ENCODE measurements at places on chromosomes 4 and X.

DNA sequence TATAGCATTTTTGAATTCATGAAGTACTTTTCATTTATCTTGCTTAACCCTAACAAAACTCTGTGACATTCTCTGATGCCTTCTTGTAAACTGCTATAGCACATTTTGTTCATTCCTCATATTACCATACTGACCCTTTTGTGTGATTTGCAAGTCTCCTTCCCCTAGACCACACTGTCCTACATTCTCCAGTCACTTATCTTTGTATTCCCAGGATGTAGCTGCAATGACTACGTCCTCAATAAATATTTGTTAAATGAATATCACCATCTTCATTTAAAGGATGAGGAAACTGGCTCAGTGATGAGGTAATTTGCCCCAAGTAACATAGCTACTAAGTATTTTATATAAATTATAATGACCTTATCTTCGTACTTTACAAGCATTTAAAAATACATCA is 11.9 kb downstream of the HUWE1 start:
- no peak for DNase-seq

- no peak for DNase-seq
These were observed 44.4 kb upstream of the STOX2 start for GRCh38 chr4:183860731-183861130.

DNA sequence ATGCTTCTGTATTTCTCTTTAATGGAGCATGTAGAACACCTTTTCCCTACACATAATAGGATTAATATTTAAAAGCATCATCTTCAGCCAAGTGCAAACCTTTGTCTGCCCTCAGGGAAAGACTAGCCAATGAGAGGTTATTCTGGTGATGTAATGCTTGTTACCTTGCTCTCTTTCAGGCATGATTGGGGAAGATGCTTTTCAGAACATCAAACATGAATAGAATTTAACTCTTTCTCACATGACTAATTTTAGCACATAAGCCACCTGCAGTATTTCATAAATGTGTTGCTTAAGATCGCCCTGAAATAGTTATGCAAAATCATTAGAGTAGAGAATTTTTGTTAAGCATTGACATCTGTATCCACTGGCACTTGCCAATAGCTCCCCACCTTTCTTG is 10.7 kb upstream of the EPGN start:
- no peak for DNase-seq

DNA sequence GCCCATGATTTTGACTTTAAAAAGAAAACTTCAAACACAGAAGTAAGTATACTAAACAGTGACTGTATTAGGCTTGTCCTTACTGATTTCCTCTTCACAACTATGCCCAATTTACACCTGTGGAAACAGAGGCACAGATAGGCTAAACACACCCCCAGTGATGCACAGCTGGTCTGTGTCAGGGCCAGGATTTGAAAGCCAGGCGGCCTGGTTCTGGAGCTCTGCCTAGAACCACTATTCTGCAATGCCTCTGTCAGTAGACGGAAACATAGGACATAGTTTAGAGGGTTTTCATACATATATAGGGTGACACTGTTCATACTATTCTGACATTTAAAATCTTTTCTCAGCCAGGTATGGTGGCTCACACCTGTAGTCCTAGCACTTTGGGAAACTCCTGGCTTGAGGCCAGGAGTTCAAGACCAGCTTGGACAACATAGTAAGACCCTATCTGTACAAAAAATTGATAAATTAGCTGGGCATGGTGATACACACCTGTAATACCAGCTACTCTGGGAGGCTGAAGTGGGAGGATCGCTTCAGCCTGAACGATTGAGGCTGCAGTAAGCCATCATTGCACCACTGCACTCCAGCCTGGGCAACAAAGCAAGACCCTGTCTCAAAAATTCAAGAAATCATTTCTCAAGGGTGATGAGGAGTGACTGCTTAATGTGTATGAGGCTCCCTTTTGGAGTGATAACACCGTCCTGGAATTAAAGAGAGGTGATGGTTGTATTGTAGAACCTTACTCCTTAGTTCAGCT is 23.0 kb upstream of the CBR4 start:
- no peak for DNase-seq

DNA sequence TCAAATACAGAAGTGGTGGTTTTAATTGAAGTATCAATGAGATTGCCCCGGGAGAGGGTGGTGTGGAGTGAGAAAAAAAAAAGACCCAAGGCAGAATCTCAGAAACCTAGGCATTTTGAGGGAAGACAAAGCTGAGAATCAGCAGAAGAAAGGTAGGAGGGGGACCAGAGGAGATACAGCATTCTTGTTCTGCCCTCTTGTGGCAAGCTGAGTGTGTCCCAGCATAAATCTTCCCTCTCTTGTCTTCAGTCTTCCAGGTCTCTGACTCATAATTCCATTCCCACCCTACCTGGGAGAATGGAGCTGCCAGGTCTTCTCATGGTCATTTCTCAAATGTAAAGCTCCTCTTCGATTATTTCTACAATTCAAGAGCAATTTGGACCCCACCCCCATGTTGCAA is 32.7 kb upstream of the MAGED1 start:
- no peak for DNase-seq

DNA sequence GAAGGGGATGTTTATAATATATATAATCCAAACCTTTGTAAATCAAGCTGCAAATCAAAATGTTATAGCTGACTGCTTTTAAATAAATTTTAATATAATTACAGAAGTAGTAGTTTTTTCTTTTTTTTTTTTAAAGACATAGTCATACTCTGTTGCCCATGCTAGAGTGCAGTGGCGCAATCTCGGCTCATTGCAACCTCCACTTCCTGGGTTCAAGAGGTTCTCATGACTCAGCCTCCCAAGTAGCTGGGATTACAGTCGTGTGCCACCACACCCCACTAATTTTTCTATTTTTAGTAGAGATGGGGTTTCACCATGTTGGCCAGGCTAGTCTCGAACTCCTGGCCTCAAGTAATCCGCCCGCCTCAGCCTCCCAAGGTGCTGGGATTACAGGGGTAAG is 178.7 kb downstream of the FBXW7 start:
- DNase-seq = no peak

DNA sequence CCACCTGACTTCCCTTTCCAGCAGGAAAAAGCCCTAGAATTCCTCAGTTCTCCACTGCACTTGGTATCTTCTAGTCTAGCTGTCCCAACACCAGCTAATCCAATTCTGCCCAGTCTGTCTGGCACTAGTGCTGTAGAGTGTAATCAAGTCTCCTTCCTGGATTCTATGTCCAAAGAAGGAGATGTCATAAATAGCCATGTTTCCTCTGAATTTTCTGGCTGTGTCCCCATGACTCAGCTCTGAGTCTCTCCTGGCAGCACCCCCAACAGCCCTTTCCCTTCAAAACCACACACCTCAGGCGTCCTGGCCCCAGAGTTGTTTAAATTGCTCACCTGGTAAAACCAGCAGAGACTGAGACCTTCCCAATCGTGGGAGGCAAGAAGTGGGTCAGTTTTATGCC is 197.2 kb downstream of the GRXCR1 start:
- DNase-seq = no peak

DNA sequence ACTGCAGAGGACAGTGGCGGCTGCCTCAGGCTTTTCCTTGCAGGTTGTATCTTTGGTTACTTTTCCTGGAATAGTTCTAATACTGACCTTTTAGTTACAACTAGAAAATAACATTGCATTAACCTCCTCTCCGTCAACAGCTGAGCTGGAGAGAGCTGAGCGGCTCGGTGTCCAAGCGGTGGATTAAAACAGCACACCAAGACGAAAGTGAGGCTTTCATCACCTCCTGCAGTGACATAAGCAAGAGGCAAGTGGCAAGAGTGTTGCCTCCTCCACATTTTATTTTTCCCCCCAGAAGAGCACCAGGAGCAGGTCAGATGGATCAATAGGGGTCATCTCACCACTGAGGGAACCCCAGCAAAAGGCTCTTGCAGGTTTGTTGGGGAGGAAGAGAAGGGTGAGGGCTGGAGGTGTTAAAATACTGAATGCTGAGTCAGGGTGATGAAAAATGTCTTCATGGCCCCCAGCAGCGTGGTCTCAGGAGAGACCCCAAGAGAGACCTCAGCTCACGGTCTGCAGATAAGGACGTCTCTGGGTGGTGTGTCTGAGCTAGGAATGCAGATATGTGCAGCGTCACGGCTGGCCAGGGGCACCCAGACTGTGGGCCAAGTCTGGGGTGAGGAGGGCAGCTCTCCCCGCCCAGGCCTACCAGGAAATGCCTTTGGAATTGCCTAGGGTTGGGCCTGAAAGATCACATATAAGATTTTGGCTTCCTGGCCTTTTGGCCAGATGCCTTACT is 50.3 kb downstream of the CASP3 start:
- DNase-seq = no peak

- no peak for DNase-seq
These were observed 42.9 kb upstream of the TMPRSS11B start for GRCh38 chr4:68288393-68288740.

DNA sequence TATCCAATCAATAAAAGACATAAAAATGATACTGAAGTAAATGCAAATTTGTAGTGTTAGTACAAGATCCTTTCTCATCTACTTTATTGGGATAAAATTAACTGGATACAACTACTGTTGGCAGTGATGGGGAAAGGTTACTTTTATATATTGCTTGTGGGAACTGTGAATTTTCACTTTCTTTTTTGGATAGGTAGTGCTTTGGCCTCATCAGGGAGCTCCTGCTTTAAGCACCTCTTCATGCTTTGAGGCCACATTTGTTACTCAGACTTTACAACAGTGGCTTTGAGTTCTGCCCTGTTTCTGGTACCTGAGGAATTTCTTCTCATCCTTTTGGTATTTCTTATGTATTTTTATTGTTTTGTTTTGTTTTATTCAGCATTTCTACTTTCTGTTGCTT is 316.8 kb upstream of the ZCCHC13 start:
- DNase-seq = no peak

- no peak for DNase-seq
These were observed 279.5 kb upstream of the TAPT1 start for GRCh38 chr4:16505726-16506125.

DNA sequence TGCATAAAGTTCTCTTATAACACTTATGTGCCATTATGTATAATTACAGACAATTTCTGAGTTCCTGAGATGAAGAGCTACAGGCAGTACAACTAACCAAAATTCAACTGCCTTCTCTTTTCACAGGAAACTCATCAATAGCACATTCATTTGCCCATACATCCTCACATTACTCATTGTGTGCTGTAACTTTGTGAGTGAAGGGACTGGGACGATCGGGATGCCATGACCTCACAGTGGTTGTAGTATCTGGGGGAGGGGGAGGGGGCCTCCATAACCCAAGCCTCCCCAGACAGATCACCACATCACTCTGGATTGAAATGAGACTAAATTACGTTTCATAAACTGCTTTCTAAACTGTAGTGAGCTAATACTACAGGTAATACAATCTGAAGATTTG is 60.7 kb downstream of the ABCG2 start:
- DNase-seq = no peak

DNA sequence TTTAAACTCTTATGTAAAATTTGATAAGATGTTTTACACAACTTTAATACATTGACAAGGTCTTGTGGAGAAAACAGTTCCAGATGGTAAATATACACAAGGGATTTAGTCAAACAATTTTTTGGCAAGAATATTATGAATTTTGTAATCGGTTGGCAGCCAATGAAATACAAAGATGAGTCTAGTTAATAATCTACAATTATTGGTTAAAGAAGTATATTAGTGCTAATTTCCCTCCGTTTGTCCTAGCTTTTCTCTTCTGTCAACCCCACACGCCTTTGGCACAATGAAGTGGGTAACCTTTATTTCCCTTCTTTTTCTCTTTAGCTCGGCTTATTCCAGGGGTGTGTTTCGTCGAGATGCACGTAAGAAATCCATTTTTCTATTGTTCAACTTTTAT is at the start of gene ALB:
TSS of gene ALB (plus strand) at position 246 of the 400 bp plus-strand sequence. CDS start at position 287, 41 bp downstream.
- DNase-seq = no peak
